ENCODE measurements at places on chromosomes 7 and 10.

DNA sequence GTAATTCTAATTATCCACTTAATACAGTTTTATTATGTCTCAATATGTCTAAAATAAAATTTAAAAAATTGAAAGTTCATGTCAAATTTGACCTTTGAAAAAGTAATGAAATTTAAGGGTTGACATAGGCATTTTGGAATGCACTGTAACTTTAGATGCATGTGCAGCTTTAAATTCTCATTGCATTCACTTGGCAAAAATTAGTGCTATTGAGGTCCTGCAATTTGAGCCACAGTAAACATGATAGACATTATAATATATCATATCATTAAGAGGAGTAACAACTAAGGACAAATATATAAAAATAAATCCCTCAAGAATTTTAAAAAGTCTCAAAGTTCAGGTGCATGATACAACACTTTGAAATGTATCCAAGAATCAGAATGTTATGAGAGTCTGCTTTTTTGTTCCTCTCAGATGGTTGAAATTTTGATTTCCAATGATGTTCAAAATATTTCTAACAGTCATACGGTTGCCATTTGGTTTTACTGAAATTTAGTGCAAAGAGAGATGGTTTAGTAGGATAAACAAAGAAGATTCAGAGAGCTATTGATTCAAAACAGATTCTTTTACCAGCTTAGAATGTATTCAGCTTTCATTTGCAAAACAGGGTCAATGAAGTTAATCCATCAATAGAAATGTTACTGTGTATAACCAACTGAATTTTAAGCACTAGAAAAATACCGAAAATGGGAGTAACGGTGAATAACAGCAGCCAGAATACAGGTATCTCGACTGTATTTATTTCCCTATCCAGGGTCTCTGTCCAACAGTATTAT is 71.8 kb downstream of the SEMA3A start:
- DNase-seq: no peak

GRCh38 chr7:36185756-36186155 is 32.7 kb downstream of the EEPD1 start:
- DNase-seq: no peak

DNA sequence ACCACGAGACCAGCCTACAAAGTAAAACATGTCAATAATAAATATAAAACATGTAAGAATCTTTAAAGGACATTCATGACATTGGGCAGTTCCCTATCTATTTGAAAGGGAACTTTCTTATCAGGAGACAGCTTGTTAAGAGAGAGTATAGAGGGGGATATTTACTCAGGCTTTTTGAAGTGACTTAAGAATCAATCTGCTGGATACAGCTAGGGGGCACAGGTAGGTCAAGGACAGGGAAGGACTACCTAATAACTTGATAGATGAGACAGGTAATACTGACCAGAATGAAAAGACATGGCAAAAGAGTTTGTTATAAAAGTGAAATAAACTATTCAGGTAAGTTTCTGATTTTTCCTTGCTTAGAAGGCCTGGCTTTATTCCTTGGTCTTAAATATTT is 21.8 kb upstream of the LRRD1 start:
- DNase-seq: no peak

GRCh38 chr7:158837790-158838637 is 8.7 kb upstream of the ESYT2 start:
- DNase-seq: no peak

GRCh38 chr7:33748793-33749192 is 156.5 kb upstream of the BMPER start:
- DNase-seq: no peak

DNA sequence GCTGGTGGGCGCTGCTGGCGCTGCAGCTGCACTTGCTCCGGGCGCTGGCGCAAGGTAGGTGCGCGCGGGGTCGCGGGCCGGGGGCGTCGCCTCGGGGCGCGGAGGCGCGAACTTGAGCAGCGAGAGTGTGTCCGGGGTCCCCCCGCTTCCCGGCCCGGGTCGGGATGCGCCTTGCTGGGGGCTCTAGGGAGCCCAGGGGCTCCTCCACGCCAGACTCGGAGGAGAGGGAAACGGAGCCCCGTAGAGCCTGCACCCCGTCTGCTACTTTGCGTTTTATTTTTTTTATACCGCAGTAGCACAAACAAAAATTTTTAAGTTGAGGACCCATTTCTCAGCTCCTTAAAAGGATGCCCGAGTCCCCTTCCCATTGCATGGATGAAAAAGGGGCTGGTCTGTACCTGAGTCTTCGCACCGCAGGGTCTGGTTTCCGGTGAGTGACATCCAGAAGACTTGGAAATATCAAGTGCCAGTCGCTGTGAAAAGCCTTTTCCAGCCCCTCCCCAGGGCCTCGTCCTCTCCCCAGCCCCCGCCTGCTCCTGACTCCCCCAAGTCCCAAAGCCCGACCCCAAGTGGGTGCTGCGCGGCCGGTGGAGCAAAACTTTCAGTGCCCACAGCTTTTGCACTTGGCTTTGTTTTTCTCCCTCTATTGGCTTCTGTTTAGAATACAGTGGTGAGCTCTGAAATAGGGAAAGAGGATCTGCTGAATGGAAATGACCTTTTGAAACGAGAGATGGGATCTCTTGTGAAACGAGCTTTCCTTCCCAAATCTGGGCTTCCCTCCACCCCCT is 973 bp downstream of the SDK1 start:
- DNase-seq: no peak
